ENCODE measurements at places on chromosomes 5 and 9.

DNA sequence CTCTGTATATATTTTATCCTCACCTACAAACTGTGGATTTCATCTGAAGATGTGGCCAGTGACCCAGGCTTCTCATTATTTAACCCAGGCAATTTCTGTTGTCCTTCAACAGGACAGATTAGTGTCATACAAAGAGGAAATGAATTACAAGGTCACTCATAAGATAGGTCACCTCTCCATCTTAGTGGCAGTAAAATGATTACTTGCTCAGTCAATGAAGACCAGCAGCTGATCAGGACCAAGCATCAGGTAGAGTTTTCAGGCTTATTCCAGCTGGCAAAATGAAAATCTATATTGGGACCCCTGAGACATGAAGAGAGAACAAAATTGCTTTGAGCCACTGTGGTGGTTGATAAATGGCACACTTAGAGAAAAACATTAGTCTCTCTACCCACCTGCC is 135.2 kb upstream of the PRDM9 start:
- no peak for DNase-seq

GRCh38 chr5:122499585-122499984 is 187.5 kb downstream of the SNCAIP start:
- DNase-seq, result no peak

- no peak for DNase-seq
Measured at GRCh38 chr5:24786108-24786507, 141.3 kb upstream of the CDH10 start.

- DNase-seq, result no peak
Measured at GRCh38 chr9:4177970-4178758, 121.7 kb downstream of the GLIS3 start.

DNA sequence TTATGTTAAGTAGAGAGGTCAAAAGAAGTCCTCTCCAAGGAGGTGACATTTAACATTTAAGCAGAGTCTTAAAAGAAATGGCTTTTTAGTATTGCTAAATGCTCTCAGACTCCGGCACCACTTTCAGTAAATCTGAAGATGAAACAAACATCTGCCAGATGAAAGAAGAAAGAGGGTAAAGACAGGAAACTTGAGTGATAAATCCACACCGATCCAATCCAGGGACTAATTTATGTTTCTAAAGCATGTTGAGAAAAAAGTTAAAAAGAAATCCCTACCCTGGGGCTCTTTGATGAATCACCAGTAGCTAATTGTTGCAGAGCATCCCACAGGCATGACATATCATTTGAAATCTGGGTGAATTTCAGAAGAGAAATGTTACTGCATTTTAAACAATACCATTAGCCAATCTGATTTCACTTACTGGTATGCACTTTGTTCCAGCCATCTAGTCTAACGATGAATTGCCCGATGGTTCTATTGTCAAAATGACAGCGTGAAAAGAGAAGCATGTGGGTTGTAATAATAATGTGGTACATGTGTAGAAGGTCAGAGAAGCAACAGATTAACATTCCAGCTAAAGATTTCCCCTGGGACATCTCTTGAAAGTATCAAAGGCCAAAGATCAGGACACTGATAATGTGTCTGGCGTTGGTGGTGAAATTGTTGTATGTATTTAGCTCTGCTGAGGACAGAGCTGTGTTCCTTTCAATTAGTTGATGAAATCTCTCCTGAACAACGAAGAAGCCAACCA is 485.7 kb downstream of the CSNK1G3 start:
- no peak for DNase-seq

DNA sequence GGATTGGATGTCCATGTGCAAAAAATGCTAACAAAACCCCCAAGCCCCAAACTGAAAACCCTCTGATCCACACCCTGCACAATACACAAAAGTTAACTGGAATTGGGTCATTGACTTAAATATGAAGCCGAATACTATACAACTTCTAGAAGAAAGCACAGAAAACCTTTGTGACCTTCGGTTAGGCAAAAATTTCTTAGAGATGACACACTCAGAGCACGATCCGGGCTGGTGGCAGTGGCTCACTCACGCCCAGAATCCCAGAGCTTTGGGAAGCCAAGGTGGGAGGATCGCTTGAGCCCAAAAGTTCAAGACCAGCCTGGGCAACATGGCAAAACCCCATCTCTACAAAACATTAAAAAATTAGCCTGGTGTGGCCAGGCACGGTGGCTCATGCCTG is 1.8 kb upstream of the DIPK1B start:
- no peak for DNase-seq

DNA sequence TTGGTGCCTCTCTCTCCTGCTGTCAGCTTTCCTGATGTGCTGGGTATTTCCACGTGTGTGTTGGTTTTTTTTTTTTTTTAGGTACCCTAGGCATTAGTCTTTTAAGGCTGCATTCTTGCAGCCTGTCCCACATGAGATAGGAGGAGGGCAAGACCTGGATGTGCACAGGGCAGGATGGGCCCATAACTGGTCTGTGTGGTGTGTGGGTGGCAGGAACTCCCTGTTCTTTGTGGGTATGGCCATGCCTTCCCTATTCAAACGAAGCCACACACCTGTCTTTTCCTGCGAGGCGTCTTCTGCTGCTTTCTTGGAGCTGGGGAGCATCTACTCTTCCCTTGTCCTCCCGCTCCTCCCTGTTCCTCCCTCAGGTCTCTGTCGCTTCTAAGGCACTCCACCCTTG is 6.8 kb downstream of the SYK start:
- DNase-seq, result no peak
